ENCODE measurements at places on chromosomes 11 and 22. TPM values are rescaled to one million over a fixed set of nuclear protein-coding genes. Genes with fewer than 3 reads are reported as not detected.

HYLS1 gene
- total RNA-seq: 8.7 TPM

GAL3ST3 gene
- not detected for total RNA-seq

RNF215 gene
- 13.2 TPM for total RNA-seq

NEU3 gene
- 5.0 TPM for total RNA-seq
